ENCODE measurements at places on chromosomes 12 and 14.

- peak; percentile 79 for DNase-seq
Measured at GRCh38 chr14:95222151-95222631, 64.9 kb upstream of the DICER1 start.

GRCh38 chr12:2312770-2313169, 260.0 kb downstream of the CACNA1C start:
- no peak for DNase-seq

GRCh38 chr14:53742233-53742620, 214.4 kb downstream of the BMP4 start:
- DNase-seq, result no peak

GRCh38 chr12:7090222-7090998, 1.8 kb downstream of the C1R start:
- DNase-seq, result peak; percentile 21

GRCh38 chr12:119684711-119685369, 16.9 kb downstream of the PRKAB1 start:
- DNase-seq, result no peak

DNA sequence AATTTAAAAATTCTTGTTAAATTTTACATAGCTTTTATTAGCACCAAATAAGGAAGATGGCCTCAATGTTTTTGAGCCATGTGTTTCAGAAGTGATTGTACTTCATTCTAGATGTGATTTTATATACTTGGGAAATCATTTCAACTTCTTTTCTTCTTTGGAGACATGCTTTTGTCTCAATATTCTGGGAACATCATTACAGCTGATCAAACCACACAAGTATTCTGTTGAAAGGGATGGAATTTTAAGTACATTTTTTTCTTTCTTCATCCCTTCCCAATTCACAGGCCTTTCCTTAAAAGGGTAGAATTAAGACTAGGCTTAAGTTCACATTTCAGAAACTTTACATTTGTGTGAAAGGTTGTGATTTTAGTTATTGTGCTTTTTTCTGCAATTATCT, 66.4 kb downstream of the PAPOLA start:
- DNase-seq, result no peak

GRCh38 chr12:113405694-113406093, 2.0 kb upstream of the SDS start:
- DNase-seq, result no peak

- peak; percentile 93 for DNase-seq
Measured at GRCh38 chr12:14884458-14884878, 1.2 kb downstream of the MGP start.

DNA sequence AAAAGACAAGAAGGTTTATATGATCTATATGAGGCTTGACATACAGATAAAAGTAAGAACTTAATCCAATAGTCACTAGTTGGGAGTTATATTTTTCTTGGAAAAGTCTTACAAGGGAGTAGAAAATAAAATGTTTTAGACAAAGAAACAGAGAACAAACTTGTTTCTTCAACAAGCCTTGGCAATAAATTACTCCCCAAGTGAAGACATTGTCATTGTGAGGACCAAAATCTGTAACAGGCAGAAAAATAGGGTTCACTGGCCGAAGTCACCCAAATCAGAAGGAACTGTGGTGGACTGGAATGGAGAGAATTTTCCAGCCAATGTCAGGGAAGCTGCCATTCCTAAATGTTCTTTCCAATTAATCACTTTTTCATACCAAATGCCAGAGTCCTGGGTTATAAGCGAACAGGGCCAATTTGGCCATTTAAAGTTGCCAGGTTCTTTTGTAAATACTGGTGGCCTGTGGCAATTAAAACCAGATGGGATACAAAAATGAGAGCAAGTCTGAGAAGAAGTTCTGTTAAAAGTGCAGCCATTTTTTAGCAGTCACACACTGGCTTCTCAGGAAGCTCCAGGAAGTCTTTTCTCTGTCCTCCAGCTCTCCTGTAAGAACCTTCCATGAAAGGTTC, 117.3 kb upstream of the OVCH1 start:
- DNase-seq, result no peak

- DNase-seq, result no peak
Measured at GRCh38 chr12:22993609-22994315, 368.8 kb downstream of the ETNK1 start.
